ENCODE measurements at places on chromosomes 2 and 18.
A peak's percentile ranks its signal among the peaks of the same experiment; 100 is the strongest.

DNA sequence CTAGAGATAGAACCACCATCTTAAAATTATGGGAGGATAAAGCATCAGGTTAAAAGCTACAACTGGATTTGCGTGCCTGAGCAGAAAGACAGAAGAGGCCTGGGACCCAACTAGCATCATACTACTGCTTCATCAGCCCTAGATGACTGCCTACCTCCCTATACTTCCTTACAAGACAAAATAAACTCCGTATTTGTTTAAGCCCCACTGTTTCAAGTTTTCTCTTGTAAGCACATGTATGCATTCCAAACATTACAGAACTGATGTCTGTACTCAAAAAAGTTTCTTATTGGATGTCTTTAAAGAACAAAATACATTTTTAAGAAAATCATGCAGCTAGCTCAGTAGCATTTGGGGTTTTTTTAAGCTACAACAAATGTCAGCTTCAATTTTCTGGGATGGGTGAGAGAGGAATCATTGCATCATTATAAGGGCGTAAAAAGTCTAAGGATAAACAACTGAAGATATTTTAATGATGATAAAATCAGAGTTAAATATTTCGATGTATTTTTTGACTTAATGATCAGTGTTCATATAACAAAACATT lies 213.1 kb downstream of the EXOC6B start:
- DNase-seq, result no peak

GRCh38 chr2:232632904-232633412 lies 446 bp upstream of the EFHD1 start:
- DNase-seq, result peak; percentile 88

DNA sequence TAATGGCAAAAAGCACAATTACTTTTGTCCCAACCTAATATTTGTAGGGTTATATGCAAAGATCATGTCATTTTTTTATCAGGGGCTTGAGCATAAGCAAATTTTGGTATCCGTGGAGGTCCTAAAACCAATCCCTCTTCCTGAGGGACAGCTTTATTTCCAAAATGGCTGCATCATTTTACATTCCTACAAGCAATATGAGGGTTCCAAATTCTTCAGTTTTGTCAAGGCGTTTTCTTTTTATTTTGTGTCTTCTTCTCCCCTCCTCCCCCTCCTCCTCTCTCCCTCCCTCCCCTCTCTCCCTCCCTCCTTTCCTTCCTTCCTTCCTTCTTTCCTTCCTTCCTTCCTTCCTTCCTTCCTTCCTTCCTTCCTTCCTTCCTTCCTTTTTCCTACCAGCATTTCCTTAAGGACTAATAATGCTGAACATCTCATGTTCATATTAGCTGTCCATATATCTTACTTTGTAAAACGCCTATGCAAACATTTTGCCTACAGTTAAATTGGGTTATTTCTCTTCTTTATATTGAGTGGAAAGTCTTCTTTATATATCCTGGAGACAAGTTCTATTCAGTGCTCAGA lies 881.8 kb downstream of the DCDC2C start:
- no peak for DNase-seq

- no peak for DNase-seq
These were observed 820.6 kb upstream of the PIK3C3 start for GRCh38 chr18:41134426-41134825.

DNA sequence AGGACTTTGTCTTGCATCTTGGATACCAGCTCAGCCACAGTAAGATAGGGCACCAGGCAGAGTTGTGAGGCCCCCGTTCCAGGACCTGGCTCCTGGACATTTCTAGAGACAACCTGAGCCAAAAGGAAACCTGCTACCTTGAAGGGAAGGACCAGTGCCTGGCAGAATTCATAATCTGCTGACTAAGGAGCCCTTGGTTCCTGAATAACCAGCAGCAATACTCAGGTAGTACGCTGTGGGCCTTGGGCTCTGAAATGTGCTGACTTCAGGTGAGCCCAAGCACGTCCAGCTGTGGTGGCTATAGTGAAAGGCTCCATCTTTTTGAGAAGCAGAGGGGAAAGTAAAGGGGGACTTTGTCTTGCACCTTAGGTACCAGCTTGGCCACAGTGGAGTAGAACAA lies 28.5 kb downstream of the SERPINB11 start:
- DNase-seq, result no peak

DNA sequence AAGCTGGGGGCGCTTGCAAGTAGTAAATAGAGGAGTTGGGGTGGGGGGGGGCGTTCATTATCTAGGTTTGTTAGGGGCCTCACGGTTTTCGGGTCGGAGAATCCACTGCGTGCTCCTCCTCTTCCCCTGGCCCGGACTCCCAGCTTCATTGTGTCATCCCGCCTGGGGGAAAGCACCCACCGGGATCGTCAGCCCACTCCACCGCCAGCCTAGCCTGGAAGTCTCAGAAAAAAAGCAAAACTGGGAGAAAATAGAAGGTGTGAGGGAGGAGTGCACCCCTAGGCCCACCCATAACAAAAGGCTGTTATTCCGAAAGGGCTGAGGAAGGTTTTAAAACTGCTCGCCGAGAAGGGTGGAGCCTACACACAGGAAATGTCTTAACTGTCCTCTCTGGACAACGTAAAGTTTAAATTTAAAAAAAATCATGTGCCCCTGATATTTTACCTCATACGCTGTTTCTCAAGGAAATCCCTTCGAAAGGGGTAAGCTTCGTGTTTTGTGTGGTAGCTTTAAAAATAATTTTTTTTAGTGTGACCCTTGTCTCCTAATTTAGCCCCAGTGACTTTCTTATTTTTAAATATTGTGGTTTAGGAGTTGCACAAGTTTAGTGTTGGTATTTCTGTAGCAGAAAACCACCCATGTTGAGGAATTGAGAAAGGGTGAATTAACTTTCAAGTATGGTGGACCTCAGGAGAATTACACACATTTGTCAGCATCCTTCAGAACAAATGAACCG lies 104.2 kb downstream of the SPTBN1 start:
- no peak for DNase-seq

- DNase-seq, result no peak
These were observed 83.5 kb downstream of the POLE4 start for GRCh38 chr2:75041731-75042600.

DNA sequence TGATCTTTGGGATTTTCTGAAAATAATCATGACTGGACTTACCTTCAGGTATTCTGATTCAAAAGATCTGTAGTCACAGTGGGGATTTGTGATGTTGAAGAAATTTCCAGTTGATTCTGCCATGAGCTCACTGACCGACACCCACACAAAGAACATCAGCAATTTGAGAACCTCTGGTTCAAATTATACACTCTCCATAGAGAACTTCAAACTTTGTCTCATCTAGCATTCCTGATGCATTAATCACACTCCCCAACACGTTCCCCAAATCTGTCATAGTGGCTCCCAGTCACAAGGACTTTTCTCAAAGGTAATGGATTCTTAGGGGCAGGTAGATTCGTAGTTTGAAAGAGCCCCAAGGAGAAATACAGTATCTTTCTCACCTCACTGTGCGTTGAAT lies 584.3 kb downstream of the FBXO15 start:
- no peak for DNase-seq

- DNase-seq, result no peak
These were observed 32.2 kb downstream of the PELI1 start for GRCh38 chr2:64112016-64112415.

DNA sequence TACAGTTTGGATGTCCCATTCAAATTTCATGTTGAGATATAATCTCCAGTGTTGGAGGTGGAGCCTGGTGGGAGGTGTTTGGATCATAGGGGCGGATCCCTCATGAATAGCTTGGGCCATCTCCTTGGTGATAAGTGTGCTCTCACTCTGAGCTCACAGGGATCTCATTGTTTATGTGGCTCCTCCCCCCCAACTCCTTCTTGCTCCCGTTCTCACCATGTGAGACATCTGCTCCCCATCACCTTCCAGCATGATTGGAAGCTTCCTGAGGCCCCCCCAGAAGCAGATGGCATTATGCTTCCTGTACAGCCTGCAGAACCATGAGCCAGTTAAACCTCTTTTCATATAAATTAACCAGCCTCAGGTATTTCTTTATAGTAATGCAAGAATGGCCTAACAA lies 3.0 kb upstream of the INPP1 start:
- no peak for DNase-seq

DNA sequence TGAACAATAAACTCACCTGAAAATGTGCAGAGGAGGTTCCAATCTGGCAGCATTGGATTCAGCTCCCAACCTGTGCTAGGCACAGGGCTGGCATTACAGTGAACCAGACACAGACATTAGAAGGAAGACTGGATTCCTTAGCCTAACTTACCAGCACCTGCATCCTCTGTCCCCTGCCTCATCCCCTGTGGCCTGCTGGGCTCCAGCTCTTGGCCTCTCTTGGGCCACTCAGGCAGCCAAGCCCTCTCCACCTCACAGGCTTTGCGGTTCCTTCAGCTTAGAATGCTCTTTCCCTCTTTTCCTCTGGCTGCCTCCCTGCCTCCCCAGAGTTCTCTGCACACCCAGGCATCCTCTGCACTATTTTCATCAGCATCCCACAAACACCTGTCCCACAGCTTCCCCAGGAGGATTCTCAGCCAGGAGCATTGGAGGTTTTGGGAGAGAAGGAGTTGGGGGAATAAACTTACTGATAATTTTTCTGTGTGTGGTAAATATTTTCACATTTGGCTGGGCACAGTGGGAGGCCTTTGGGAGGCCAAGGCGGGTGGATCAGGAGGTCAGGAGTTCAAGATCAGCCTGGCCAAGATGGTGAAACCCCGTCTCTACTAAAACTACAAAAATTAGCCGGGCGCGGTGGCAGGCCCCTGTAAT lies 132.0 kb downstream of the INHBB start:
- no peak for DNase-seq

- no peak for DNase-seq
These were observed 86.9 kb upstream of the EML6 start for GRCh38 chr2:54636415-54637139.

DNA sequence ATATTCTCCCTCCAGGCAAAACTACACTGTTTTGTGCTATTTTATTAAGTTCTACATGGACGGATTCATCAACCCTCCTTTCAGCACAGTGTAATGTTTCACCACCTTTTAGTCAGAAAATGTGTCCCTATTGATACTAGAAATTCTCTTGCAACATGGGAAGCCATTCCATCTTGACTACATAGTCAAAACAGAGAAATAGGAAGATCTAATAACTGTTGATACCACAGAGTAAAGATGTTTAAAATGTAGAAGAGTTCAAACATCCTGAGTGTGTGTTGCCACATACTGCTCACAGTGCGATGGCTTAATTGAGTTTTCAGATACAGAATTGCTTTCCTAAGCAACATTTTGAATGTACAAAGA lies 492.2 kb upstream of the RAB12 start:
- DNase-seq, result no peak

DNA sequence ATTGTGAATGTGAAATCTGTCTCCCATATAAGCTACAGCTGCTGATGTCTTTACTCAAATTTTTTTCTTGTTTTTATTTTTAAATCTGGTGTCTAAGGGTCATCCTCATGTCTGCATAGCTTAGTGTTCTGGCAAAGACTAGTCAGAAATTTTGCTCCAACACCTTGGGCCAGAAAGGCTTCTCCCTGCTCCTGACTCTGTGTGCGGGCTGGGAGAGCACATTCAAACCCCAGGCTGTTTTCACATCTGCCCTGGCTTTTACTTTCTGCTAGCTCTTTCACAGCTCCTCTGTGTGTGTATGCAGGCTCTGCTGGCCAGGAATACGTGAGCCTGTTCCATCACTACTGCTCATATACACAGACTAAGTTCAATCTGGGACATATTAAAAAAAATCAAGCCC lies 102.9 kb upstream of the RIOK3 start:
- no peak for DNase-seq

- no peak for DNase-seq
These were observed 149.9 kb downstream of the ZNF236 start for GRCh38 chr18:76972241-76972640.

GRCh38 chr2:3290655-3291054 lies 87.0 kb downstream of the EIPR1 start:
- DNase-seq, result no peak

DNA sequence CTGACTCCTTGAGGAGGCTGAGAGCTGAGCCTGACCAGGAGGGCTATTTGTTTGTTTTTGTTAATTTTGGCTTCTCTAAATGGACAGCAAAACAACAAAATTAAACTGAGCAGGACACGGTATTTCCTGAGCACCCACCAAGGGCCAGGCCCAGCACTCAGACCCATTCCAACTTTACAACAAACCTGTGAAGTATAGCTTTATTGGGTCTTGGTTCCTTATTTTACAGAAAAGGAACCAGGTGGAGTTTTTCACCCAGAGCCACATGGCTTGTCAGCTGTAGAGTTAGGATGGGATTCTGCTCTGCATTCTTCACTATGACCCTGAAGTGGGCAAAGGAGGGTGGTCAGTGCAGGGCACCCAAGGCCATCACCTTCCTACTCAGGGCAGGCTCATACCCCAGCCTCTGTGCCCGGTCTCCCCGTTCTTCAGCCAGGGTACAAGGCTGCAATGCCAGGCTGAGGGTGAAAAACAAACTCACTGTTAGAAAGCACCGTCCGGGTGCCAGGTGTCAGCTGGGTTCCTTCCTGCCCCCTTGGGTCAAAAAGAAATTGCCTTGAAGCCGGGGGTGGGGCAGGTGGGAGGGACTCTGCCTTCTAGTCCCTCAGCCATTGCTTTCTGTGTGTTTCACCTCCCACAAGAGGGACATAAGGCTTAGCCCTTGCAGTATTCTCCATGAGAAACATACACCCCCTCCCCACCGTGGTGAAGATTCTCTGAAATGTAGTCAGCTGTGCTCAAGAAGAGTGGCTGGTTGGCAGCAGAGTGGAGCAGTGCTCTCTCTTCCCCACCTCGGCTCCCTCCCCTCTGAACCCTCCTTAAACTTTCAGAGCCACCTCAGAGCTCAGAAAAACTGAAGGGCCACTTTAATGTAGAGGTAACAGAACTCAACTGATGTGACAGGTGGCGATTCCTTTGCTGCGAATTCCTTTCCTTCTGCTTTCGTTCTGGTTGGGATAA lies 2.2 kb downstream of the PSD4 start:
- DNase-seq, result no peak

DNA sequence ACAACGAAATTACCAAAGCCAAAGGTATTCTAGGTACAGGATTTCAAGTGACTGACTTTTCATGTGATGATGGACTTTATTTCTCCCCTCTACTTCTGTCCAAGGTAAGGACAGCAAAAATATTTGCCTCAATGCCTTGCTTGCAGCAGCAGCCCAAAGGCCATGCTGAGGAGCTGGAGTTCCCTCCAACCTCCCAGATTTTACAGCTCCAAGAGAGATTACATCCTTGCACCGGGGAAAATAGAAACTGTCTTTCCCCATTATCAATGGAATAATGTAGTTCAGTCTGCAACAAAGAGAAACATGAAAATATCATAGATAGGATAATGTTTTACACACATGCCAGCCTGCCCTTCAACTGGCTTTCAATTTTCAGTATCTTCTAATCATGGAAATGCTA lies 13.5 kb downstream of the HSPD1 start:
- no peak for DNase-seq

GRCh38 chr2:86102157-86102556 lies 3.5 kb downstream of the POLR1A start:
- no peak for DNase-seq

GRCh38 chr2:17303521-17303920 lies 214.7 kb downstream of the RAD51AP2 start:
- no peak for DNase-seq

DNA sequence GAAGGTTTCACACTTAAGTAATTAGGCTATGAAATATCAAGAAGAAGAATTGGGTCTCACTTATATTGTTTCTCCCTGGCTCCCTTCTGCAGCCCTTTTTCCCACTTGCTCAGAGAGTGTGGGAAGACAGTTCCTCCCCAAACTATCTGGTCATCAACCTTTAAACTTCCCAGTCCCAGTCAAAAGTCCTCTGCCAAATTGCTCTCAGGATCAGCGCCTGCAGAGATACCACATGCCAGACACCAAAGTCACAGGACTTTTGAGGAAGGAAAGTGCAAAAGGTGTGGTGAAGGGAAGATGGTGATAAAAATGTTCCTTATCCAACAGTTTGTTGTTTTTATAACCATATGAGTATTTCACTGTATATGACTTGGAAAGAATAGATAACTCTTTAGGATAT lies 51.3 kb downstream of the DLGAP1 start:
- no peak for DNase-seq
